ENCODE measurements at places on chromosomes 11 and 22.

DNA sequence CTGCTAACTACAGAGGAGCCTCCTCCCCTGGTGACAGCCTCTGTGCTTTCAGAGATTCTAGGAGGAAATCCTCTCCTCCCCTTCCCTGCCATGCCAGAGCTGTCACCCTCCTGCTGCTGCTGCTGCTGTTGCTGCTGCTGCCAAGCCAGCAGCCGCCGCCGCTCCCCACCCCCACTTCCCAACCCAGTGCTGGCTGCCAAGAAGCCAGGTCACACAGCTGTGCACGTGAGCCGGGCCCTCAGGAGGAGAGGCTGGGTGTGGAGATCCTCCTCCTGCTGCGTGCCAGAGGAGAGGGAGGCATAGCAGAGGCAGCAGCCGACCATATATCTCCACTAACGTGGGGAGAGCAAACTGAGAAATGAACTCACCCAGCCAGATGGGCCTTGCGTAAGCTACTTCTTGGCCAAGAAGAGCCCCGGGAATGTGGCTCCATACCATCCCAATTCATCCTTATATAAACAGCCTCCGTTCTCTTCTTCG, 12.4 kb downstream of the CRY2 start:
- DNase-seq, result no peak

GRCh38 chr11:41222236-41222635, 237.2 kb downstream of the LRRC4C start:
- no peak for DNase-seq

DNA sequence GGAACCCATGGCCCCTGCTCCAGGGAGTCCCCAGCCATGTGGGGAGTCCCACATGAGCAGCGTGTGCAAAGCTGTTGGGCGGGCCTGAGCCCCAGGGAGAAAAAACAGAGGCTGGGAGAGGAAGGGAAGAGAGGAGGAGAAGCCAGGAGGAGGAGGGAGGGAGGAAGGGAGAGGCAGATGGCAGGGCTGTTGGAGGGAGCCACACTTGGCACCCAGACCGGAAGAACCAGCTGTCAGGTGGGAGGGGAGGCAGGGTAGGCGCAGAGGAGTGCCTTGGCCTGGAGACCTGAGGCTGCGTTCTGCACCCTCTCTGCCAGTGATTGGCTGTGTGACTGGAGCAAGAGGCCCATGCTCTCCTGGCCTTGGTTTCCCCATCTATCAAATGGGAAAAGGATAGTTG, 6.7 kb downstream of the SYNGR1 start:
- DNase-seq, result no peak

GRCh38 chr11:68513930-68514487, 53.5 kb downstream of the PPP6R3 start:
- no peak for DNase-seq

DNA sequence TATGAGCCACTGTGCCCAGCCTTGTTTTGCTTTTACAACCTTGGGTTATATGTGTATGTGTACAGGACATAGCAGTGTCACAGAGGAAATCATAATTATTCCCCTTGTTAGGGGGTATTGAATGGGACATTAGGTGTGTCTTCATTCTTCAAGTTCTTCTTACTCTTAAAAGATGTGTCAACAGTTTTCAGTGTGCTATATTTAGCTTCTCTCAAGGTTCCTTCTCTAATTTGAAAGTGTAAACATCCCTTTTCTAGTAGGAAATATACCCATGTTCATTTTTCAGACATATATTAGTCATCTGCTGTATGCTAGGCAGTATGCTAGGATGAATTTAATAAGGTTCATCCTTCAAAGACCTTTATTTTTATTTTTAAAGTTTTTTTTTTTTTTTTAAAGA, 17.1 kb downstream of the PCF11 start:
- no peak for DNase-seq

- DNase-seq, result no peak
Observed at GRCh38 chr22:49885281-49885680, 31.6 kb downstream of the ZBED4 start.

DNA sequence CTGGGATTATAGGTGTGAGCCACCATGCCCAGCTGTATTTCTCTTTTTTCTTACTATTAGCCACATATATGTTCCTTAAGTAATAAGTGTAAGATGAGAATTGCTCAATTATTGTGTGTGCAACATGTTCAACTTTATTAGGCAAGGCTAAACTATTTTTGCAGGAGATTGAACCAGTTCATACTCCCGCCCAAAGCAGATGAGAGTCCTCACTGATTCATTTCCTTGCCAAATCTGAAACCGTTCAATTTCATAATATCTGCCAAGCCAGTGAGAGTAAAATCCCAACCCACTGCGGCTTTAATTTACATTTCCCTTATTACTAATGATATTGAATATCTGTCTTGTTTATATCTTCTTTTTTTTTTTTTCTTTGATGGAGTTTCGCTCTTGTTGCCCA, 48.4 kb downstream of the KCNJ4 start:
- DNase-seq, result no peak

DNA sequence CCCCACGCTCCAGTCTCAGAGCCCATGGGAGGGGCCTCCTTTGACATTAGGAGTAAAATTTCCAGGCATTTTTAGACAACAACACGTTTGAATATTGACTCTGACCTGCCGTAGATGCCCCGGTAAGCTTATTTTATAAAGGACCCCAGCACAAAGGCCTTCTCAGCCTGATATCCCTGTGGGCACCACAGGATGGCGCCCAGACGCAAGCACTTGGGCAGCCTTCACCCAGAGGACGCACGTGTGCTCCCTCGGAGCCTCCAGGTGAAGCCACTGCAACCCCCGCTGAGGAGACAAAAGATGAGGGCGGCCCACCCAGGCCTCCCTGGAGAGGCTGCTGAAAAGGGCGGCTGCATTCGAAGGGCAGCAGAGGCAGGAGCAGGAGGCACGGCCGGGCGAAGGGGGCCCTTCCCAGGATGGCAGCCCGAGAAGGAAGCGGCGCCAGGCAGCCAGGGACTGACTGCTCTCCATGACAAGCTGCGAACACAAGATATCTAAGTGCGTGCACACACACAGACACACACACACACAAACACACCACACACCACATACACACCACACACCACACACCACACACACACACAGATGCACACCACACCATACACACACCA, 15.2 kb upstream of the TH start:
- no peak for DNase-seq

- no peak for DNase-seq
Observed at GRCh38 chr22:38258895-38259294, 13.9 kb downstream of the TMEM184B start.

DNA sequence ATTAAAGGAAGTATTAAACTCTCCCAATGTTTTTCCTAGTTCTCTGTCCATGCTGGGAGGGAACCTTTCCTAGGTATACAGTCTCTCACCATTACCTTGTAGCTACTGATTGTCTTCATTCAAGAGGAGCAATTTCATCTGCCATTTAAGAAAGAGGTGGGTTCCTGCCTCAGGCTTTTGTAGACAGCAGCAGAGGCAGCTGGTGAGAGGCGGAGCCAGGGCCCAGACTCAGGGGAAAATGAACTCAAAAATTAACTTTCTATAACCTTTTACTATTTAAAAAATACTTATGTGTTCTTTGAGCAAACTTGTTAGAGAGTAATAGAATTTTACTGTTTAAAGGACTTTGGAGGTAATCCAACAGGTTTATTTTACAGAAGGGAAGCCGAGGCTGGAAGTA, 133.0 kb downstream of the SNX19 start:
- DNase-seq, result no peak

GRCh38 chr22:36212901-36213300, 11.3 kb upstream of the APOL4 start:
- DNase-seq, result no peak

DNA sequence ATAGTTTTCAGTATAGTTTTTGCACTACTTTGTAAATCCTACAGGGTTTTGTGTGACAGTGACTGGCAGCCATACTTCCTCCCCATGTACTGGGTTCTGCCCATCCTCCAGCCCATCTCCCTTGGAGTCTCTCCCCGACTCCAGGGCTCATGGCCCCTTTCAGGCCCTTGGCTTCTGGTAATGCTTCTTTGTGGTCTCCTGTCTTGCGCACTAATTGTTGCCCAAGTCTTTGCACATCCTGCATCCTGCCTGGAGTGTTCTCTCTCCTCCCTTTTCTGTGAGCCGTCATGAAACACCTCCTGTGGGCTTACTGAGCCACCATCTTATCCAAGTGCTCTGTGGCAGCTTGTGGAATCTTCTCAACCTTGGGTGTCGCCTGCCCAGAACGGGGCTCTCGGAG, 11.4 kb upstream of the KCNQ1OT1 start:
- no peak for DNase-seq

GRCh38 chr11:1879941-1880720, 11.6 kb downstream of the PRR33 start:
- DNase-seq, result no peak

- no peak for DNase-seq
Observed at GRCh38 chr11:12611352-12611751, 62.9 kb upstream of the TEAD1 start.

- no peak for DNase-seq
Observed at GRCh38 chr11:119316729-119317591, at the start of gene MCAM. MCAM (minus strand) TSS chr11:119317130; CDS start chr11:119317101, 29 bp downstream.

Measured in activated T-helper 9 cell treated with anti-CD3 and anti-CD28 coated beads, Interleukin-2, amount 50 U/mL, for 16 hours (primary cell).